Pulmonary artery endothelial cell (primary cell): ENCODE measurements at places on chromosomes 2 and 18. TPM values are rescaled to one million over a fixed set of nuclear protein-coding genes. Genes with fewer than 3 reads are reported as not detected.
A peak's percentile ranks its signal among the peaks of the same experiment; 100 is the strongest.

ZSWIM2 gene
- total RNA-seq = not detected in 2 replicates

SIX2 gene
- 0.14 and 0.20 TPM in 2 replicates for total RNA-seq

PLEK gene
- 0.07 and 0.11 TPM in 2 replicates for total RNA-seq

CYP27C1 gene
- not detected in 2 replicates for total RNA-seq

CEP192 gene
- 25.8 and 29.6 TPM in 2 replicates for total RNA-seq

ZNF521 gene
- total RNA-seq = 55.6 and 64.3 TPM in 2 replicates

LRRC30 gene
- not detected in 2 replicates for total RNA-seq

ASNSD1 gene
- 70.8 and 71.1 TPM in 2 replicates for total RNA-seq

RANBP2 gene
- 72.5 and 104 TPM in 2 replicates for total RNA-seq

- DNase-seq = no peak
Observed at GRCh38 chr18:10437837-10438236, 16.6 kb upstream of the APCDD1 start.

DNA sequence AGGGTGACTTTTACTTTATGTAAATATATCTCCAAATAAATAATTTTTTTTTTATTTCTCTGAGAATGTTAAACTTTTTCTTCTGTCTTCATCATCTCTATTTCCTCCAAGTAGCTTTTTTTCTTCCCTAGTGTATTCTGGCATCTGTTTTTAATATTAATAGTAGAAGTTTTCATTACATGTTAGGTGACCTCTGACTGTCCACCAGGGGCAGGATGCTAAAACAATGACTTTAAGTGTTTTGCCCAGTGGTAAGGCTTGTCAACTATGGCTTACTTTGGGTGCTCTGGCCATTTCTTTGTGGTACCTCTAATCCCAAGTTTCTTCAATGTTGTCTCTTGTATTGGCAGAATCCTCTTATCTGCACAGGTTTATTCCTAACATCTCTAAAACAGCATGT, 127.1 kb downstream of the SRBD1 start:
- no peak for DNase-seq

GRCh38 chr2:135825550-135826176, 11.3 kb downstream of the LCT start:
- no peak for DNase-seq

DNA sequence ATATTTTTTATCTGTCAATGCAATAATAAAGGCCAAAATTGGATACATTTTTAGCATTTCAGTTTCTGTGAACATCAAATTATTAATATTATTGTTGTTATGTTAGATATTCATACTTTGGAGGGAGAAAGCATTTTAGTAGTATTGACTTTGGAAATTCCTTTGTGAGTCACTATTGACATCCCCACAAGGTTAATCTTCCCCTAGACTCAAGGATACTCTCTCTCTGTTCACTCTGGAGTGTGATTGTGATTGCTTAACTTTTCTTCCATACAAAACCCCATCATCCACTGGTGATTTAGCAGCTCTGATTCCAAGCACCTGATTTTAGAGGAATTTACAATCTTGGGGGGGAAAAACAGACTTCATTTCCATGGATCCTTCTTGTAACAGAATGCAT, 352.0 kb downstream of the THSD7B start:
- DNase-seq = no peak

DNA sequence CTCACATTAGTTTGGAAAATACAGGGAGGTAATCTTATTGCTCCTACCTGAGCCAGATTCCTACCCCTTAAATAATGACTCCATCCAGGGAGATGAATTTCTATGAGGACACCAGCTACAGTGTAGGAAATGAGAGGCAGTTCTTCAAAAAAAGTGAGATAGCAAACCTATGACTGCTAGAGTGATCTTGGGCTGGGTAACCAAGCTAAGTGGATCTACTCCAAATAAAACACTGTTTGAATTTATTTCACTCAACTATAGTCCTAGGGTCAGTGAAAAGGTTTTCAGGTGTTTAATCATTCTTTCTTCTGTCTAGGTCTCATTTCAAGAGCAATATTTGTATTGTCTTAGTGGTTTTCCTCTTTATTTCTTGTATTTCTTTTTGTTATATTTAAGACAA, 272.1 kb upstream of the VWC2L start:
- no peak for DNase-seq

DNA sequence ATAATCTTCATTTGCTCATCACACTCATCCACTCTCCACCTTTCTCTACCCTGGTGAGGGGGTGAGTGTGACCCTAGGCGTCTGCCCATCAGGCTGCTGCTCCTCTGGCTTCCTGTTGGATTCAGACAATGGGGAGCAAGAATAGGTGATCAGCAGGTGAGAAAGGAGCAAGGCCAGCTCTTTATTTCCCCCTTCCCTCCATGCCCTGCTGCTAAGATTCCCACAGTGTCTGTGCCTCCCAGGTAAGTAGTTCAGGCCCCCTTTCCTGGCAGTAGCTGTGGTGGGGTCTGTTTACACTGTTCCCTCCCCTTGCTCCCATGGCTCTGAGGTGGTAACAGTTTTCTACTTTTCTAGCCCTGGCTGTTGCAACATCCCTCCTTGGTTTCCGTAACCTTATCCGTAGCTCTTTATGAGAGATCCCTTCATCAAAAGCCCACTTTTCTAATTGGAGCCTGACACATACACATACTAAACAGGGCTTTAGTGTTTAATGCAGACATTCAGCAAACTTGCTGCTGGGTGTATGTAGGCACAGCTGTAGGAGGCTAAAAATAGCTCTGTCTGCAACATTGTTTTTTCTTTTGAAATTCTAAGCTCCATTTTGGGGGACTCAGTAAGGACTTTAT, 27.5 kb downstream of the MAP2 start:
- DNase-seq = no peak

DNA sequence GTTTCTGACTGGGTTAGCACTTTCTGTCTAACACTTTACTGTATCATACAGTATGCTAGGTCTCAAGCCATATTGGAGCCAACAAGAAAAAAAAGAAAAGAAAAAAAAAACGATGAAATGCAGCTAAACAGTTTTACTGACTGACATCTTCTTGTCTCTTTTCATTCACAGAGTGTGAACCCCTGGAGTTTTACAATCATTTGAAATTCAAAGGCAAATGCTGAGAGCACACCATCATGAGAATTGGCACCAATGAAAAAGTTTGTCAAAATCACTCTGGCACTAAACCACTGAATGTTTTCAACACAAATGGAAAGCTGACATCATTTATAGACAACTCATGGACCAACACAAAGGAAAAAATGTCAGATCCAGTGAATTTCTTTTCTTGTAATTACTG, 513.3 kb downstream of the LRRTM4 start:
- DNase-seq = no peak

GRCh38 chr18:468955-469790, 31.3 kb downstream of the COLEC12 start:
- no peak for DNase-seq

- DNase-seq = no peak
Observed at GRCh38 chr18:57585421-57585820, 1.1 kb downstream of the FECH start.

GRCh38 chr18:22856870-22857269, 76.3 kb upstream of the RBBP8 start:
- no peak for DNase-seq

DNA sequence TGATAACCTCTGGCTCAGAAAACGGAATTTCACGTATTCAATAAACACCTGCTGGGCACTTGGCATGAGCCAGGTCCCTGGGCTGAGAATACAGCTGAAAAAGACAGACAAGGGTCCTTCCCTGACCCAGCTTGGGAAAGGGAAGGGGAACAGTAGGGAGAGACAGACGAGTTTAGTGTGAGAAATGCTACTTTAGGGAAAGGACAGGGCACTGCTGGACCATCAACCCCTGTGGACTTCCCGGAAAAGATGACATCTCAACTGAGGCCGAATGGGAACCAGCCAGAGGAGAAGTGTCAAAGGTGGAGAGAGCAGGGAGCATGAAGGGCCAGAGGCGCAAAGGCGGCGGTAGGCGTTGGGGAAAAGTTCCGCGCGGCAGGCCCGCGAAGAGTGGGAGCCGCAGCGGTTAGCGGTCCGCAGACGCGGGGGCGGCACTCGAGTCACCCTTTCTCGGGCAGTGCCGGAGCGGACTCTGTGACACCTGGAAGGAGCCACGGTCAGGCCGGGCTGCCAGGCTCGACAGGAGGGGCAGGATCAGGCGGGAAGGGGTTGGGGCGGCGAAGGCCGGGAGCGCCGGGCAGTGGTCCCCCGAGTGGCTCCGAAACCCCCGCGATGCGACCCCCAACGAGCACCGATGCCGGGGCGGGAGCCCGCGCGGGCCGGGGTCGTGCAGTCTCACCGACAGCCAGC, 519 bp downstream of the TEX261 start:
- no peak for DNase-seq

DNA sequence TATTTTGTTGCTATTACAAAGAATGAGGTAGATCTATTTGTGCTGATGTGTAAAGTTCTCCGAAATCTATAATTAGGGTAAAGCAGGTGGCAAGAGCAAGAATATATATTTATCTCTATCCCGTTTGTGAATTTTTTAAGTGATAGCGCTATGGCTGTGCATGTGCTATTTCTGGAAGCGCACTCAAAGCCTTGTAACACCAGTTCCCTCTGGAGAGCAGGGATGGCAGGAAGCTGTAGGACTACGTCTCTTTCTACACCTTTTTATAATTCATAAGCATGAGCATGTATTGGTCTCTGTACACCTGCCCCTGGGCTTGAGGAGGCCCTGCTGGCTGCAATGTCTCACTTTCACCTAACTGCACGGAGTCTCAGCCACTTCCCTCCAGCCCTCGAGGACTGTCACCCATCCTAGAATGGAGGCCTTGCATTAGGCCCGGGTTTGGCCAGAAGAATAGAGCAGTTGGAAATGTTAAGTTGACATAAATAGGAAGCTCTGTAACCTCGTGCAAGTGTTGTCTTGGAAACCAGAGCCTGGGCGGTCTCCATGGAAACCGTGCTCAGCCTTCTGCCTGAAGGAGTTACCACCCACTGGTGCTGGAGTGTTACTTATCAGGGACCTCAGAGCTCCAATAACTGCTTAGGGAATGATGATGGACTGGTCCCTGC, 20.9 kb downstream of the ITM2C start:
- DNase-seq = no peak

DNA sequence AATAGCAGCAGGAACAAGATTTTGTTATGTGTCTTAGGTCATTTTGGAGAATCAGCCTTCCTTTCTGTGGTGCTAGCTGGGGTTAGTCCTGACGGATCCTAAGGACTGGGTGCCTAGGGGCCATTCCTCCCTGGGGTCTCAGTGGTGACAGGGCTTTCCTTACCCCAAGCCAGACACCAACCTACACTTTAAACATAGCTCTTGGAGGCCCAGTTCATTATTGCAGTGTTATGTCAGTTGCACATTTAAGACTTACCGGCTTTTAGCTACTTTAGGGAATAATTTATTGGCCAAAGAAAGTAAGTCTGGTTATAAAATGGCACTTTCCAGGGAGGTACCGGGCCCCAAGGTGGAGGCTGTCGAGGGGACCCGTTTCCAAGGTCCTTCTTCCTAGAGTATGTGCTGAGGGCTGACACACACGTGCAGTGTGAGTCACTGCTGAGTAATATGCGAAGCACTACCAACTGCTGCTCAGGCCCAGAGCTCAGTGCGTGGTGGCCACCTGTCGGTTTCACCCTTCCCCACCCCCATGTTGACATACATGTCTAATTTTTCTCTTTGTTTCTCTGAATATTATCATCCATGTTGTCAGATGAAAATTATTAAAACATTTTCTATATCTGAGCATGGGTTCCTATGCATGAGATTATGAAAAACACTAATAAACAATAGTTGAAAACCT, 37.0 kb upstream of the GRHL1 start:
- DNase-seq = peak; percentile 32

- DNase-seq = no peak
Observed at GRCh38 chr2:128287780-128288735, 30.6 kb downstream of the HS6ST1 start.

DNA sequence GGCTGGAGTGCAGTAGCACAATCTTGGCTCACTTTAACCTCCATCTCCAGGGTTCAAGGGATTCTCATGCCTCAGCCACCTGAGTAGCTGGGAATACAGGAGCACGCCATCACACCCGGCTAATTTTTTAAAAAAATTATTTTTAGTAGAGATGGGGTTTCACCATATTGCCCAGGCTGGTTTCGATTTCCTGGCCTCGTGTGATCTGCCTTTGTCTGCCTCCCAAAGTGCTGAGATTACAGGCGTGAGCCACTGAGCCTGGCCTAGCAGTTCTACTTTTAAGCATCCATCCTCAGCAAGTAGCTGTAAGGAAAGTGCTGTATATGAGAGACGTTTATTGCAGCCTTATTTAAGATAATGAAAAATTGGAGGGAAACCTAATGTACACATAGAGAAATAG, 79.7 kb downstream of the ZDBF2 start:
- no peak for DNase-seq
